ENCODE measurements at places on chromosomes 12 and 14.

DNA sequence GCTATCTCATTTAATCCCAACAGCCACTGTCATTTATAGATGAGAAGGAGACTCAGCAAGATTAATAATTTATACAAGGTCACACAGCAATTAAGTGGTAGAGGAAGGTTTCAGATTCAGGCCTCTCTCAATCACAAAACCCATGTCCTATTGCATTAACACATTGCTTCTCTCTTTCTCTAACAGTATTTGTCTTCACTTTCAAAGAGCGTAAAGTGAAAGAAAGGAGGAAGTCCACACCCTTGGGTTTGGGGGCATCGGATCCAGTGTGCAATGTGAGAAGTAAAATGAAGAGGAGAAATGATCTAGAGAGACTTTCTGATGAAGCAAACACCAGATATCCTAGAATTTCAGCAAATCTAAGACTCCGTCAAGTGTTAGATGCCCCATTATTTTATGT, 7.0 kb upstream of the VRK1 start:
- no peak for DNase-seq

- no peak for DNase-seq
Observed at GRCh38 chr12:11746940-11747716, 97.7 kb downstream of the ETV6 start.

DNA sequence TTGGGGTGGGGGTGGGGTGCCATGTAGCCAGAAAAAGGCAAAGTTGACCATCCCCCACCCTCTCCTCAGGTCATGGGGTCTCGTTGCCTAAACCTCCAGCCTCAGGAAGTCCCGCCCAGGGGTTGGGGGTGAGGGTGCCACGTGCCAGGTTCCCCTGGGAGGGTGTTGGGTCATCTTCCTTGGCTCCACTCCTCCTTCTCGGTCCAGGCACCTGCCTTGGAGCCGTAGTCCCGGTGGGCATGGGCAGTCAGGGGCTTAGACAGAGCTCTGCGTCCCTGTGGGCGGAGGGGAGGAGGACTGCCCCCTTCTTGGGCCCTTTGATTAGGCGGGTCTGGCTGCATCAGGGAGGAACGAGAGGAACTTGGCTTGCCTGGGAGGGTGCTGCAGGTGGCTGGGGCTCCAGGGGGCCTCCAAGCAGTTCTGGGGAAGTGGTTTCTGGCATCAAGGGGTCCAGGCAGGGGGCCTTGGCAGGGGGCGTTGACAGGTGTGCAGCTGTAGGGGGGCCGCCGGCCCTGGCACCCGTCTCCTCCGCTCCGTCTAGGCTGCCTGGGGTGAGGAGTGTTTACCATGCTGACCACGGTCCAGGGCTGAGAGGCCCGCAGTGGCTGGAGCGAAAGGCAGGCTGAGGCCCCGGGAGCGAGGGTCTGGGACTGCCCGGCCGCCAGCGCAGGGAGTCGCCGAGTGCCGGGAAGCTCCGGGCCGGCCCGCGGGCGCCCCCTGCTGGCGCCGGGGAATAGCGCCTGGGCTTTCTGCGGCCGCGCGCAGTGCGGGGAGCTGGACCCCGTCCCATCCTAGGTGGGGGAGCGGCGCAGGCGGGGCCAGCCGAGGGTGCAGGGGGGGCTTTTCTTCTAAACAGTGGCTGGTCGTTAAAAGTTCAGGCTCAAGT, 7.9 kb downstream of the SETD1B start:
- peak; percentile 56 for DNase-seq

- DNase-seq, result no peak
Observed at GRCh38 chr14:20247646-20248246, 8.7 kb downstream of the OR11H4 start.

DNA sequence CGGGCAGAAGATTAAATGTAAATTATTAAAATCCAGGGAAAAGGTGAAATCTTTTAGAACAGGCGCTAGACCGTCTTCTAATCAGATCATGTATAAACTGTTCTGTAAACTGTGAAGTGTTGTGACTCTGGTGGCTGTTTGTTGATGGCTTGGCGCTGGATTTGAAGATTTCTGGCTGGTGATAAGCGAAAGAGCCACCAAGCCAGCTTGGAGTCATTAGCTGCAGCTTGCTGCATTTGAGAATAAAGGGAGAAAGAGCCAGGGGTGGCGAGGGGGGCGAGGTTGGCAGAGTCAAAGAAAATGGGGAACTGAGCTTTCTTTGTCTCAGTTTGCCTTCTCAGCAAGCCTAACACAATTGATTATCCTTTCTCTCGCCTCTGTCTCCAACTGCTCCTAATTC, 8.0 kb downstream of the SYNDIG1L start:
- DNase-seq, result no peak

DNA sequence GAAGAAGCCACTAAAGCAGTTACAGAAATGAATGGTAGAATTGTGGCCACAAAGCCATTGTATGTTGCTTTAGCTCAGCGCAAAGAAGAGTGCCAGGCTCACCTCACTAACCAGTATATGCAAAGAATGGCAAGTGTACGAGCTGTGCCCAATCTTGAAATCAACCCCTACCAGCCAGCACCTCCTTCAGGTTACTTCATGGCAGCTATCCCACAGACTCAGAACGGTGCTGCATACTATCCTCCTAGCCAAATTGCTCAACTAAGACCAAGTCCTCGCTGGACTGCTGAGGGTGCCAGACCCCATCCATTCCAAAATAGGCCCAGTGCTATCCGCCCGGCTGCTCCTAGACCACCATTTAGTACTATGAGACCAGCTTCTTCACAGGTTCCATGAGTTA, 21.5 kb upstream of the SRGAP1 start:
- peak; percentile 44 for DNase-seq

- DNase-seq, result no peak
Observed at GRCh38 chr12:65259501-65259900, 19.0 kb upstream of the MSRB3 start.

DNA sequence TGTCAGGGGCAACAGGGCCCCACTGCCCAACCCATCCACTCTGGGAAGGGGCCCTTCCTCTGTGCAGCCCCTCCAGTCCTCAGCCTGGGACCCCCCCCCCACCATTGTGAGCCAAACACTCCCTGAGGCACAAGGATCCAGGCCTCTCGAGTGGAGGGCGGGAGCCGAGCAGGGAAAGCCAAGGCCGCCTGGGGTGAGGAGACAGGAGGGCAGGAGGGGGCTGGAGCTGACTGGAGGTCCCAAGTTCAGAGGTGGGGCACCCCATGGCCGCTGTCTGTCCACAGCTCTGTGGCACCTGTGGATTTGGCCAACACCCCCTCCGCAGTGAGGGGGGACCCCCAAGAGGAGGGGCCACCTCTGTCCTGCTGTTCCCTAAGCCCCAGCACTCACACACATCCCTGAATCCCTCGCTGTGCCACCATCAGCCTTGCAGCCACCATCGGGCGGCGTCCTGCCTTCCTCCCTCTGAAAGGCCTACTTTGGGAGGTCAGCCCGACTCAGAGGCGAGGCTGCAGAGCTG, 25.4 kb upstream of the C14orf180 start:
- no peak for DNase-seq

DNA sequence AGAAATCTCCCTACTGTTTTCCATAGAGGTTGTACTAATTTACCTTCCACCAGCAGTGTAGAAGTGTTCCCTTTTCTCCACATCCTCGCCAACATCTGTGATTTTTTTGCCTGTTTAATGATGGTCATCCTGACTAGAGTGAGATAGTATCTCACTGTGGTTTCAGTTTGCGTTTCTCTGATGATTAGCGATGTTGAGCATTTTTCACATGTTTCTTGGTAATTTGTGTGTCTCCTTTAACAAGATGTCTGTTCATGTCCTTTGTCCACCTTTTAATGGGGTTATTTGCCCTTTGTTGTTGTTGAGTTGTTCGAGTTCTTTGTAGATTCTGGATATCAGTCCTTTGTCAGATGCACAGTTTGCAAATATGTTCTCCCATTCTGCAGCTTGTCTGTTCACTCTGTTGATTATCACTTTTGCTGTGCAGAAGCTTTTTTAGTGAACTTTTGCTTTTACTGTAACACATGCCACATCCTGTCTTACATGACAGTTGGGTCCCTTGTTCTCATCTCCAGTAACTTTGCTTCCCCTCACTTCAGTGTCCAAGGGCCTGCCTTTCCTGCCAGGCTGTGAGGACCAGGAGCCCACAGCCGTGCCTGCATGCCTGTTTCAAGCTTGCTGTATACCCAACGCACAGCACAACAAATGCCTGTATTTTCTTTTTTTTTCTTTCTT, 64.9 kb downstream of the SPRING1 start:
- no peak for DNase-seq

- DNase-seq, result no peak
Observed at GRCh38 chr14:99272632-99272898, 568 bp upstream of the BCL11B start.
